ENCODE measurements at places on chromosomes 13 and 19.

DNA sequence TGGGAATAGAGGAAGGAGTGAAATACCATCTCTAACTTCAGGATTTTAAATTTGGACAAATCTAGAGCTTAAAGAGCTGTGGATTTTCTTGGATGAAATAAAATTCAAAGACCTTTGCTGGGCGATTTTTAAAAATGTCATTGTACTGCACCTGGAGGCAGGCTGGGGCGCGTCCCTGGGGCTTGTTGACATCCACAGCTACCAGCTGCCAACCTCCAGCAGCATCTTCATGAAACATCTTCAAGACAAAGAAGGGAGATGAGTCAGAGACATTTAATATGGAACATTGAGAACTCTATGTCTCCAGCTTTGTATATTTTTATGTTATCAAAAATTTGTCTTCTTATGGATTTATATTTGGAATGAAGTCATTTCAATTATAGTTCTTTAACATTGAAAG lies 132.5 kb downstream of the NALCN start:
- no peak for DNase-seq

- DNase-seq = peak; percentile 42
Measured at GRCh38 chr19:495402-496111, 729 bp upstream of the MADCAM1 start.

- DNase-seq = no peak
Measured at GRCh38 chr19:51607077-51607476, 23.1 kb downstream of the SIGLEC5 start.

DNA sequence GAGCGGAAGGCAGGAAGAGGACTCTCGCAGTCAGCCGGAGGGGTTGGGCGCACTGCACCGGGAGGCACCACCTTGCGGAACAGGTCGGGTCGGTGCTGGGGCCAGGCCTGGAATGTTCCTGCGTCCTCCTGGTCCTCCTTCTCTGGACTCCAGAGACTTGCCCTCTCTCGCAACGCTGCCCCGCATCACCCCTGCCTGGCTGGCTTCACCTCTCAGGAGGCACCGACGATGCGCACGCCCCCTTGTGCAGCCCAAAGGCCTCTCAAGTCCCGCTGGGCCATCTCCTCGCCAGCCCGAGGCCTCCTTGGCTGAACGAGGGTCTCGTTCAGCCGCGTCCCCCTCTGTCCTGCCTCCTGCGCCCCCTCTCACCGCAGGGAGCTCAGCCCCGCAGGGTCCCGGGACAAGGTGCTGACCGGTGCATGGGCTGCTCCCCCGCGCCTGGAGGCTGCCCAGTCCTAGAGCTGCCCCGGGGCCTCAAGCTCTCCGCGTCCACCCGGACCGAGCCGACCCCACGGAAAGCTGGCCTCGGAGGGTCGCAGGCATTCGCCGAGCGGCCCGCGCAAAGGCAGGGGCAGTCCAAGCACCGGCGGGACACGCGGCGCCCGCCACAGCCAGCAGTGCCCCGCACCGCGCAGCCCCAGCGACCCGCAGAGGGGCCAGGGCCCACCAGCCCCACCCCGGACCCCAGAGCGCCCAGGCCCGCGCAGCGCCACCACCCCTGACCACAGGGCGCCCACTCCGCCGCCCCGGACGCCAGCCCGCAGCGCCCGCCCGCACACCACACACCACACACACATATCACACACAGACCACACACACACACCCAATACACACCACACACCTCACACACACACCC lies 133.8 kb downstream of the CRYL1 start:
- DNase-seq = no peak

- no peak for DNase-seq
Measured at GRCh38 chr13:80473695-80474094, 132.8 kb upstream of the SPRY2 start.

- peak; percentile 54 for DNase-seq
Measured at GRCh38 chr19:13764101-13764807, at the start of gene MRI1. TSS of gene MRI1 (plus strand) at chr19:13764522. CDS start at chr19:13764589, 67 bp downstream.

DNA sequence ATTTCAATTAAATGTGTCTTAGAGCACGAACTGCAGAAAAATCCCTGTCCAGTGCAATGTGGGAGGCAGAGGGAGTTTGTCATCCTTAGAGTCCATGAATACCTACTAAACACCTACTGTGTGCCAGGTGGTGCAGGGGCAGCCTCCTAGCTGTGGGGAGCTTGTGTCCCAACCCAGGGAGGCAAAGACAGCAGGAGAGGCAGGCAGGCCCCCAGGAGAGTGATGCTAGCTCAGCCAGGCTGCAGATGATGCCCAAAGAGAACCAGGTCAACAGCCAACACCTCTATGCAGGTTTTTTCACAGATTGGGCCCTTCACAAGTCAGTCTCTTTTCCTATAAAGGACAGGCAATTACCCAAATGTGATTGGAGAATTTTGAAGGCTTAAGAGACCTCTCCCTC lies 108.2 kb upstream of the UQCRFS1 start:
- no peak for DNase-seq

GRCh38 chr13:109384491-109385241 lies 401.7 kb downstream of the IRS2 start:
- DNase-seq = no peak

- DNase-seq = no peak
Measured at GRCh38 chr13:32309312-32310133, 5.6 kb downstream of the ZAR1L start.

DNA sequence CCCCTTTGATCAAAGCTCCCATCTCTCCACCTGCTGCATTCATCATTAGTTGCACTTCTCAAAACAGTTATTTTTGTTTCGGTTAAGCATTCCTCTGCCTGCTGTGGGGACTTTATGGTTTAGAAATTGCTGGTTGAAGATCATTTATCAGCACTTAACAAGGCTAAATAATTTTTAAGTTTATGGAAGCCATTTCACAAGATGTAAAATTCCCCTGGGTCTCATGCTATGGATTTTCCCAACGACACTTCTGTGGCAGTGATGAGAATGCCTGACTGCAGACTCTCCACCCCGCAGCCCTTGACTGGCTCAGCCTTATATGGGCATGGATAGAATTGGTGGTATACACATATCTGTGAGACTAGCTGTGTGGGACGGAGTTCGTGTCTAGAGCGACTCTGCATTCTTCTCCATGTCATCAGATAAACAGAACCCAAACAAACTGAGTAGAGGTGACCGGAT lies 52.8 kb downstream of the COL4A2 start:
- DNase-seq = no peak

DNA sequence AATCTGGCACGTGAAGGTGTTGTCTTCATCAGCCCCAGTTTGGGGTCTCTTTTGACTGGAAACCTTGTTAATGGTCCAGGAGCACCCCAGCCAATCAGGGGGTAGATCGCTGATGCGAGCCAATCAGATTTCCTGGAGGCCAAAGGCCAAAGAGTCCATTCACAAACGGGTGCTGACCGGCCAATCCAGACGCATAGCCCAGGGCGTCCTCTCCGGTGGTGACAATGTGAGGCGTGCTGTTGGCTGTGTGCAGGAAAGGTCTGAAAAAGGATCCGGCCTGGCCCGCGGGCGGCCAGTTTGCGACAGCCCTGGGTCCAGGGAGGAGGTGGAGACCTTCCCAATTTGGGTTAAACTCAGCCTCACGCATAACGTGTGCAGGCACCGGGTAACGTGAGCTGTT lies 3.1 kb downstream of the MAST3 start:
- no peak for DNase-seq

DNA sequence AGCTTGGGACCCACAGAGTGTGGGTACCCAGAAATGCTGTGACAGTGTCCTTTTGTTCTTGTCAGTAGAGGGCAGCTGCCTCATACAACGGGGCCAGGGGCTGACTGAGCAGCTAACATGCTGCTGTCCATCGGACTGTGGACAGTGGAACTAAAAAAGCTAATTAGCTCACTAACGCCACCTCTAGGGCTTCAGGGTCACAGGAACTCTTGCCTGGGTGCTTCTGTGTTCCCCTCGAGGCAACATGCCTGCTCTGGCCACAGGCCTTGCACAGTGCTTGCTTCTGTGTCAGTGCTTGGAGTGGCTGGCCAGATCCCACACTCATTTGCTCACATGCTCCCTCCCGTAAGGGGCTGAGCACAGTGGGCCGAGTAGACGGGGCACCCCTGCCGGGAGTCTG lies 377.0 kb downstream of the OLFM4 start:
- no peak for DNase-seq

GRCh38 chr13:20514866-20515265 lies 10.8 kb downstream of the CRYL1 start:
- DNase-seq = no peak

DNA sequence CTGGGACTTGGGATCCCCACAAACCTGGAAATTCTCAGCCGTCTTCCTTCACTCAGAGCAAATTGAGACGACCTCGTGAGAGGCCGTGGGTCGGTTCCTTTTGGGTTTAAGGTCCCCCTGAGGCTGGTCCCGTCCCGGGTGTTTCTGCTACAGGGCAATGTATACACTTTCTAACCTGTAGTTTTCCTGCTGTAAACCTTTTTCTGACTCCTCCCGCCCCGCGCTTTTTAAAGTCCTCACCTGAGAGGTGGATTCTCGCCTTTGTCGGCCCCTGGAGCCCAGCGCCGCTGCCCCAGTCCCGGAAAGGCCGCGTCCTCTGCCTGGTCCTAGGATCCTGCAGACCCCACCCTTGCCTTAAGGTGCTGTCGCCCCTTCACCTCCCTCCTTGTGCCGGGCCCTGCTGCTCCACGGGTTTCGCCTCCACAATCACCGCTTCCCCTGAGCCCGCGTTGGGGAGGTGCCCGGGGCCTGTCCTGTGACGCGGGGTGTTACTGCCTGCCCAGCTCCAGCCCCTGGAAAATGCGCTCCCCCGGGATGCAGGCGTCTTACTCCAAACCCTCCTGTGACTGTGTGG lies 391 bp downstream of the ZNF761 start:
- DNase-seq = no peak

DNA sequence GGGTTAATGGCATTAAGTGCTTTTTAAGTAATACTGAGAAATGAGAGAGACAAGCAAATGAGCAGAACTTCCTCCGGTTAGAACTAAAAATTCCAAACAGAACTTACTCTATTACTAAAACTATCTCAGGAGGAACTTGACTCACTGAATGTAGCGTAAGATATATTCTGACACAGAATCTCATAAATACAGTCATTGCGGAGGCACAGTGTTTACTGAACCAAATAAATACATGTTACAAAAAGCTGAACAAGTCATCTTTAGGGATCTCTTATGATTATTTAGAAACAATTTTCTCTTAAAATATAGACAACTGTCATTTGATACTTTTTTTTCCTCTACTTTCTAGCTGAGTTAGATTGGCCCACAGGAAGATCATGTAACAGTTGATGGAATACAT lies 283.1 kb downstream of the KLF12 start:
- no peak for DNase-seq

DNA sequence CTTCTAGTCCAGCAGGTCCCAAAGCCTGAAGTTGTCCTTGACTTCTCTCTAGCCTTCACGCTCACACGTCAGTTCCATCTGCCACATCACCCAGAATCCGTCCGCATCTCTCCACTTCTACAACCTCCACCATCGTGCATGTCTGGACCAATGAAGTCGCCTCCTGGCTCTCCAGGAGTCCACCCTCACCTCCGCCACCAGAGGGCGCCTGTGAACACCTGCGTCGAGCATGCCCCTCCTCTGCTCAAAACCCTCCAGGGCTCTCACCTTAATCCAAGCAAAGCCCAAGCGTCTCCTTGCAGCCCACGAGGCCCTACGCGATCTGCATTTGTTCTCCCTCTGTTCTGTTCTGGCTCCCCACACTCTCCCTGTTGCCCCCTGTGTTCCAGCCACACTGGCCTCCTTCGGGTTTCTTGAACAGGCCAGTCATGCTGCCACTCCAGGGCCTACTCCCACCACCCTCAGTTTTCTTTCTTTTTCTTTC lies 3.7 kb downstream of the USHBP1 start:
- DNase-seq = peak; percentile 90

- no peak for DNase-seq
Measured at GRCh38 chr13:111877906-111878305, 189.0 kb upstream of the SOX1 start.

DNA sequence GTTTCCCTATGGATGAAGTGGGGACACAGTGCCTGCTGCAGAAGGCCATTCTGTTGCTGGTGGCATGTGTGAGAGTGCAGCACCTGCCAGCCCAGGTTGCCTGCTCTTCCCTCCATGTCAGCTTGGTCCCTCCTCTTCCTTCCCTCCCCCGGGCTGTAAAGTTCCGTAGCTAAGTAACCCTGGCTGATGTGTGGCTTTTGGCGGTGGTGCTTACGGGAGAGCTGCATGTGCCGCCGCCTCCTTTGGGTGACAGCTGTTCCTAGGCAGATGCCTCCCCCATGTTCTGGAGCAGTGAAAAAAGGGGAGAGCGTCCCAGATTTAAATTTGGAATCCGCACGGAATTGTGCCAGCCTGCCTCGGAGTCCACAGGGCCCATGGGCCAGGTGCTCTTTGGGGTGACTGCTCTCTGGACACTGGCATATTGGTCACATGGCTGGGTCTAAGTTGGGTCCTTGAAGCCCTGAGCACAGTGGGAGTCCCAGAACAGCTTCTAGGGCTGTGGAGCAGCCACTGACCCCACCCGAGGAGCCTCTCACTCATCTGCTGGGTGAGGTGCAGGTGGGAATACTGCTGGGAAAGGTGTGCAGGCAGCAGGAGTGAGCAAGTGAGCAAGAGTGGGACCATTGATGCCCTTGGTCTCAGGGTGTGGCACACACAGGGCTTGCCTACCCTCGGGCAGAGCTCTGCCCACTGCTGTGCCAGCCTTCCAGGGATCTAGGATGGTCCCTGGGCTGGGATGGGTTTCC lies 33.1 kb upstream of the ZNF536 start:
- no peak for DNase-seq

GRCh38 chr19:29616541-29616940 lies 10.5 kb downstream of the POP4 start:
- no peak for DNase-seq

GRCh38 chr19:28577666-28578065 lies 635.3 kb downstream of the UQCRFS1 start:
- no peak for DNase-seq

GRCh38 chr13:28322256-28322905 lies 172.5 kb downstream of the FLT1 start:
- no peak for DNase-seq

GRCh38 chr13:106744516-106744915 lies 176.6 kb upstream of the ARGLU1 start:
- no peak for DNase-seq

DNA sequence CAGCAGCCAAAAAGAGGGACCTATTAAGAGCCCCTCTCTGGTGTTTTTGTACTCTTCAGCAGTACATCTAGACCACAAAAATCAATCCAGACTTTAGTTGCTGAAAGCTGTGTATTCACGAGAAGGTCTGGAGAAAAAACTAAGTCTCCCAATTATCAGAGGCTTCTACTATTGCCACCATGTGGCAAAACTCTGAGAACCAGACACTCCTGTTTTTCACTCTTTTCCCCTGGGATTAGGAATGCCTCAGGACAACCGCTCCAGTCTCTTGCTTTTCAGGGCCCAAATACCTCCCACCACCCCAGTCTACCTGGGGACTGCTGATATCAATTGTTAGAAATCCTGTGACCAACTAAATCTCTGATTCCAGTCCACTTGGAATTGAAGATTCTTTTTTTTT lies 30.1 kb upstream of the OBI1 start:
- DNase-seq = no peak

Measured in activated CD4-positive, alpha-beta T cell treated with anti-CD3 and anti-CD28 coated beads, Interleukin-2, amount 50 U/mL, for 1 hour (primary cell).